Prostate gland (tissue), 2 donors: ENCODE measurements at places on chromosomes 2 and 18. TPM values are rescaled to one million over a fixed set of nuclear protein-coding genes. Genes with fewer than 3 reads are reported as not detected.
A peak's percentile ranks its signal among the peaks of the same experiment; 100 is the strongest.

GRCh38 chr18:31070206-31070605 lies 27.7 kb upstream of the DSC3 start:
- DNase-seq: no peak

DNA sequence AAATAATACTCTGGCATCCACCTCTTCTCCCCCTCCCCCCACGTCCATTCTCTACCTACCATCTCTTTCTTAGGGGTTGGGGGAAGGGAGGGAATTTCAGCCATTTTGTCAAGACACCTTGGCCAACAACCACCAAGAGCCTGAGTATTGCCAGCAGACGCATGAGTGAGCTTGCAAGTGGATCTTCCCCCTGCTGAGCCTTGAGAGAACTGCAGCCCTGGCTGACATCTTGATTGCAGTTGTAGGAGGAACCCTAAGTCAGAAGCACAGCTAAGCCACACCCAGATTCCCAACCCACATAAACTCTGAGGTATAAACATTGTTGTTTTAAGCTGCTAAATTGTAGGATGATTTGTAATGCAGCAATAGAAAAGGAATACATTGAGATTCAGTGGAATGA lies 165.6 kb downstream of the TMEFF2 start:
- DNase-seq: no peak

DNA sequence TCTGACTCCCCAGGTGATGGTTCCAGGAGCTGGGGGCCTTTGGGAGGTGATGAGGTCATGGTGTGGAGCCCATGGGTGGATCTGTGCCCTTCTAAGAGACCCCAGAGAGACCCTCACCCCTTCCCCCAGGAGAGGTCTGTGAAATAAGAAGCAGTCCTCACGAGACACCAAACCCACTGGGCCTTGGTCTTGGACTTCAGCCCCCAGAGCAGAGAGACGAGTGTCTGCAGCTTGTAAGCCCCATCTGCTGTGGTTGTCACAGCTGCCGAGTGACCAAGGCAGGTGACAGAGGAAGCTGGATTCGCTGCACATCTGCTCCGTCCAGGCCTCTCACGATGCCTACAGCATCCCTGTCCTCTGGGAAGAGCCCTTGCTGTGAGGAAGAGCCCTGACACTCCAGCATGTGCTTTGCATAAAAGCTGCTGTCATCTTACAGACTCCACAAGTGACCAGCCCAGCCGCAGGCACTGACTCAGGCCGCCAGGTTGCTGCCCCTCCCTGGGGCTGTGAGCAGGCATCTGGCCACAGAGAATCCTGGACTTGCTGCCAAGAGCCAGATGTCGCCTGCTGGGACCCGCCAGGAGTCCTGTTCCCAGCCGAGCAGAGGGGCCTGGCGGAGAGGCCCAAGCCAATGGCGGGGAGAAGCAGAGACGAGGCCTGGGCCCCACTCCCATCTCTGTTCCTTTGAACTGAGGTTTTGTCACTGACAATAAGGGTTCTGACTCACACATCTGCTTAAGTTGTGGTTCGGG lies 150.8 kb downstream of the PXDN start:
- no peak for DNase-seq

GRCh38 chr2:237057107-237057506 lies 28.6 kb upstream of the COPS8 start:
- no peak for DNase-seq

Gene YPEL5
- 81.8 TPM for total RNA-seq

- no peak for DNase-seq
These were observed 74.7 kb downstream of the TNFRSF11A start for GRCh38 chr18:62399781-62400308.

- no peak for DNase-seq
These were observed 182.7 kb upstream of the SIX2 start for GRCh38 chr2:45191976-45192375.

- no peak for DNase-seq
These were observed 30.1 kb upstream of the E2F6 start for GRCh38 chr2:11495844-11496681.

DNA sequence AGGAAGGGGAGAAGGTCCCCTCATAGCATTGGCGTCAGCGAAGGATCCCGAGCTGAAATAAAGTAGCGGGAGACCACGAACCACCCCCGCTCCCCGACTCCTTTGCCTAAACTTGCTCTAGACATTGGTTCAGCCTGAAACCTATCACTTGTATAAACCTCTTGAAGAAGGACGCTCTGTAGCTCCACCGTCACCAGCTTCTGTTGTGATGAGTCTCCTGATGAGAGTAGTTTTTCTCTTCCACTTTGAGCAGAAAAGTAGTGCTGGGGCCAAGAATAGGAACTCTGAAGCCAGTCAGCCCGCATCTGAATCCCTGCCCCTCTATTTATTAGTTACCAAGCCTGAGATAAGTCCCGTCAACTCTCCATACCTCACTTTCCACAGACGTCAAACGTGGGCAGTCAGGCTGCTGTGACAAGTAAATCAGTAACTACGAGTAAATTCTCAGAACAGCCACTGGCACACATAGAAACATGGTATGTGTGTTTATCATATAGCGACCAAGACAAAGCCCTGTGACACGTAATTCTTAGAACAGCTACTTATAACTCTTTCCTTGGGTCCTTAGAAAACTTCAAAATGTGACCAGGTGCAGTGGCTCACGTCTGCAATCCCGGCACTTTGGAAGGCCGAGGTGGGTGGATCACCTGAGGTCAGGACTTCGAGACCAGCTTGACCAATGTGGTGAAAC lies 61.7 kb downstream of the CD226 start:
- no peak for DNase-seq

GRCh38 chr2:143787674-143788073 lies 658.5 kb downstream of the ARHGAP15 start:
- DNase-seq: no peak

Gene ERICH2
- not detected for total RNA-seq

GRCh38 chr2:19617257-19617848 lies 258.9 kb upstream of the OSR1 start:
- DNase-seq: no peak

GRCh38 chr2:166410828-166411472 lies 35.2 kb upstream of the SCN9A start:
- no peak for DNase-seq

GRCh38 chr2:208830203-208830602 lies 423.6 kb downstream of the PTH2R start:
- no peak for DNase-seq

Gene TMEM37
- total RNA-seq: 1.7 TPM

Gene SH3YL1
- total RNA-seq: 117 TPM

DNA sequence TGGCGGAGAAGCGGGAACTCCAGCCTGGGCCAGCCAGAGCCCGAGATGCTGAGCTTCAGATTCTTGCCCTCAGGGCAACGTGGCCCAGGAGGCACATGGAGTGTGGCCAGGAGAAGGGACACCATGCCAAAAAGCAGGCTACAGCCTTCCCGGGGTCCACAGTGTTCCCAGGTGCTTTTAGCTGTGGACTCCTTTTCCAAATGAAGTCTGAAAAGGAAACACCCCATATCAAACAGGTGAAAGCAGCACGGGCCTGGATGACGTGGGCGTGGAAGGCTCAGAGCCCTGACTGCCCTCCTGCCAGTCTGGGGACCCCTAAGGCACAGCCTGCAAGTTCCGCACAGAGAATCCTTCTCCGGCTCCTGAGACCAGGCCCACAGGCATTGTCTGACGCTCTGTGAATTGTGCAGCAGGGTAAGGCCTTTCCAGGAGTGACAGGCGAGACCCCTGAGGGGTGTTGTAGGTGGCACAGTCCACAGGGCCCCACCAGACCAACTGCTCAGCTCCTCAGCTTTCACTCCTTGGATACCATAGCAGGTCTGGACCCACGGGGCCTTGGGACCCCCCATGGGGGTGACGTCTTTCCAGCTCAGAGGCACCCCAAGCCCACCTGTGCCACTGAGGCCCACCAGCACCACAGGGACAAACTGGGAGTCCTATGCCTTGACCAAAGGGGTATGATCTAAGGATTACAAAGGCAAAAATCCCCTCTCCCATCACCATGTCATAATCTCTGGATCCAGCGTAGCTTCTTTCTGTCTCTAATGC lies 69.6 kb upstream of the RAB6C start:
- no peak for DNase-seq

Gene CHRNG
- total RNA-seq: not detected

Gene PRKAG3
- not detected for total RNA-seq

Gene RNF152
- total RNA-seq: 38.9 TPM

GRCh38 chr18:57542126-57542525 lies 44.4 kb downstream of the FECH start:
- no peak for DNase-seq

DNA sequence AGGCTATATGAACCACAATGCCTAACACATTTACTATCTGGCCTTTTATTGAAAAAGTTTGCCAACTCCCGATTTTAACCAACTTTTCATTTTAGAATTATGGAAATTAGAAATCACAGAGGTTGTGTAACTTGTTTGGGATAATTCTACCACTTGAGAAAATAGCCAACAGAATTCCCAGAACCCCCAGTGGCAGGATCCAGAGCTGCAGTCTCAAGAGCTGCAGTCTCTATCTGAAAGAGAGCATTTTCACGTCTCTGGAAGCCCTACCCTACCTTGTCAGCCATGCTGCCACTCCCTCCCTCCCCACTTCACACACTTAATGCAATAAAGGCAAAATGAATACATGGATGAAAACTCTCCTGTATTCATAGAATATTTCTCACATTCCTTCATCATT lies 23.4 kb upstream of the TSPYL6 start:
- DNase-seq: no peak

Gene ZNF396
- 3.9 TPM for total RNA-seq

Gene AGXT
- total RNA-seq: not detected

Gene SPATA3
- total RNA-seq: 1.8 TPM

- DNase-seq: no peak
These were observed 115.8 kb downstream of the C2orf74 start for GRCh38 chr2:61277756-61278155.

Gene OTOS
- total RNA-seq: not detected

Gene CRYGC
- total RNA-seq: not detected

DNA sequence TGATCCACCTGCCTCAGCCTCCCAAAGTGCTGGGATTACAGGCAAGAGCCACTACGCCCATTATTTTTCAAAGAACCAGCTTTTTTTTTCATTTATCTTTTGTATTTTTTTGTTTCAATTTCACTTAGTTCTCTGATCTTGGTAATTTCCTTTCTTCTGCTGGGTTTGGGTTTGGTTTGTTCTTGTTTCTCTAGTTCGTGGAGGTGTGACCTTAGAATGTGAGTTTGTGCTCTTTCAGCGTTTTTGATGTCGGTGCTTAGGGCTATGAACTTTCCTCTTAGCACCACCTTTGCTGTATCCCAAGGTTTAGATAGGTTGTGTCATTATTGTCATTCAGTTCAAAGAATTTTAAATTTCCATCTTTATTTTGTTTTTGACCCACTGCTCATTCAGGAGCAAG lies 86.7 kb upstream of the MSTN start:
- no peak for DNase-seq

GRCh38 chr18:23992089-23992940 lies 22.2 kb upstream of the TTC39C start:
- DNase-seq: peak; percentile 51

Gene CD8B2
- total RNA-seq: 0.55 TPM

DNA sequence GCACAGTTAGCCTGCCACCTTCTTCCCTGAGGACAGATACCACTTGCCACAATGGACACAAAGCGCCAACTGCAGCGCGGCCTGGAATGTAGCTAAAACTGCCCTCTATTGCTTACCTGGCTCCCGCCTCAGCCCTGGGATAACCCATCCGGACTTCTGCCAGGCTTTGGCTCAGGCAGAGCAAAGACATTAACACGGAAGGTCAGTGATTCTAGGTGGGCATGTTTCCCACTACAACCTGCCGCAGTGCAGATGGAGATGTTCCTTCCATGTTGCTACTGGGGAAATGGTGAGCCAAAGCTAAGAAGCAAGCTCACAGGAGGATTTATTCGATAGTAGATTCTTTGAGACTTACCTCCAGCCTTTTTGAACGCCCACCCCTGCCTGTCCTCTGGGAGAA lies 74.8 kb downstream of the XDH start:
- no peak for DNase-seq

Gene RPRM
- total RNA-seq: 4.9 TPM

- DNase-seq: no peak
These were observed 513.3 kb downstream of the LRRTM4 start for GRCh38 chr2:77008853-77009252.

DNA sequence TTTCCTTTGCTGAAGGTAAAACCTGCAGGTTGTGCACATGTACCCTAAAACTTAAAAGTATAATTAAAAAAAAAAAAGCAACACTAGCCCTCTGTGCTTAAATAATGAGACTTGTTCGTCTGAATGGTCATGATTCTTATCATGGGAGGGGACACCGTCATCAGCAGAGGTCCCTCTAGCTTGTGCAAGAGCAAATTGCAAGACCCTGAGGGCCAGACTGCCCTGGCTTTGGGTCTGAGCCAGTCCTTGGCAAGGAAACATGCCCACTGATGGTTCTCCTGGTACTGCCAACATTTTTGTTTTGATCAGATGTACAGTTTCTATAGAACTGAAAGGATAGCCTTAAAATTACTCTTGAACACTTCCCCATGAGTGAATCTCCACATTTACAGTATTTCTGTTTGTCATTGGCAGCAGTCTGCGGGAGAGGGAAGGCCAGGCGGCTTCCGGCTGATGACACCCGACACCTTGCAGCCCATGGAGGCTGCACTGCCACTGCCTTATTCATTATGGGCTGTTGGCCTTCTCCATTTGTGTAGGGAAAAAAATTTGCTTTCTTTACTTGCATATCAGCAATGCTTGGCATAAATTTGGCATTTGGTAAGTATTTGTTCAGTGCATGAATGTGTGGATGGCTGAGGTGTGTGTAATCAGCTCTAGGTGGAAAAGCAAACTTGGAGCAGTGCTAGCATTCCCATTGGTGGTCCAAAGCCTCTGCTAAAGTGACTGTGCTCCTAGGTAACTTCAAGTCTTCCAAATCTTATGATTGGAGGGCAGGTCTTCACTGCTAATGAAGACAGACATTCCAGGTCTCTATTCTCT lies 161.6 kb upstream of the ALKAL2 start:
- DNase-seq: no peak

Gene OSBPL6
- 2.4 TPM for total RNA-seq

GRCh38 chr2:203436496-203436895 lies 98.6 kb downstream of the RAPH1 start:
- DNase-seq: no peak

DNA sequence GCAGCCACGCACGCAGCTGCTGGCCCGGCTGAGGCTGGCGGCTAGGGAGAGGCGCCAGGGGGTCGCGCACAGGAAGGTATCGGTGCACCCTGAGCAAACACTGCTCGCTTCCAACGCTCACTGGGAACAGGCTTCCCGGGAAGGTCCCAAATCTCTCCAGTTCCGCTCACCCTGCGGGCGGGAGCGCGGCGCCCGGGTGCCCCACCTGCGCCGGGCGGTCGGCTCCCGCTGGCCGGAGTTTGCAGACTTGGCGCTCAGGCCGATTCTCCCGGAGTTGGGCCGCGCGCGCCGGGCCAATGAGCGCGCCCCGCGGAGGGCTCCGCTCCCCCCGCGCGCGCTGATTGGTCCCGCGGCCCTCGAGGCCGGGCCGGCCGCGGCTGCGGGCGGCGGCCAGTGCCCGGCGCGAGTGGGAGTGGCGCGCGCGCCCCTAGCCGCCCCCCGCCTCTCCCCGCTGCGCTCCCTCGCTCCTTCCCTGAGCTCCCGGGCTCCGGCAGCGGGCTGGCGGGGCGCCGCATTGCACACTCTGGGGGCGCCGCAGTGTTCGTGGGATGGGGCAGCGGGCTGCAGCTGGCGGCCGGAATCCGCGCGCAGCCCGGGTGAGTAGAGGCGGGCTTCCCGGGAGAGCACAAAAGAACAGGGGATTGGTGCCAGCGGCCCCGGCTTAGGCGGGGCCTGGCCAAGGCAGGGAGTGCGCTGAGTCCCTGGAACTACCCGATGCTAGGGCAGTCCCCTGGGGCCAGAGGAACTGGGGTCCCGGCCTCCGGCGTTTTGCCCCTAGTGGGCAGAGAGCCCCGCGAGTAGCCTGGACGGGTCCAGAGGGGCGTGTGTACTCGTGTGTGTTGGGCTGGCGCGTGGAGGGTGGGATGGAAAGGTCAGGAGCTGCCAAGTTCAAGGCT lies at the start of gene LYPD6:
TSS of gene LYPD6 (plus strand) at position 461 of the 896 bp plus-strand sequence. CDS start 107,122 bp downstream, outside the sequence.
- DNase-seq: peak; percentile 74

Gene STAT4
- 0.41 TPM for total RNA-seq
